ENCODE measurements at places on chromosomes 6 and 20.

DNA sequence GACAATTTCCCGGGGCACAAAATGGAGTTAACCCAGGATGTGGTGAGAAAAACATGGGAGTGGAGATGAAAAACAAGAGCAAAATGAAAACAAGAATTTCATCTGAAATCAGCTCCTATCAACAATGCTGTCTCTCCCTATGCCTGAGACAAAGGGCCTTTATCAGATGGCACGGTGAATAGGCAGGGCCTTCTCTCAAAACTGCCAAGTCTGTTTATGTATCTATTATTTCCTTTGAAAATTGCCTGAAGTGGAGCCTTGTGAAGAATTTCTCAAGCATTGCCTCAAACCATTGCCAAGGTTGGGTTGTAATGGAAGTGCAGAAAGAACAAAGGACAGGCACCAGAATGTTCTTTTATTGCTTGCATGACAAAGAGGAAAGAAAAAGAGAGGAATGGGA lies 74.7 kb downstream of the BTBD3 start:
- no peak for ATAC-seq

- no peak for ATAC-seq
These were observed 511.8 kb upstream of the ID4 start for GRCh38 chr6:19325335-19325789.

GRCh38 chr20:38919683-38920082 lies 6.5 kb upstream of the FAM83D start:
- no peak for ATAC-seq

GRCh38 chr6:151140767-151141166 lies 99.0 kb upstream of the AKAP12 start:
- no peak for ATAC-seq

DNA sequence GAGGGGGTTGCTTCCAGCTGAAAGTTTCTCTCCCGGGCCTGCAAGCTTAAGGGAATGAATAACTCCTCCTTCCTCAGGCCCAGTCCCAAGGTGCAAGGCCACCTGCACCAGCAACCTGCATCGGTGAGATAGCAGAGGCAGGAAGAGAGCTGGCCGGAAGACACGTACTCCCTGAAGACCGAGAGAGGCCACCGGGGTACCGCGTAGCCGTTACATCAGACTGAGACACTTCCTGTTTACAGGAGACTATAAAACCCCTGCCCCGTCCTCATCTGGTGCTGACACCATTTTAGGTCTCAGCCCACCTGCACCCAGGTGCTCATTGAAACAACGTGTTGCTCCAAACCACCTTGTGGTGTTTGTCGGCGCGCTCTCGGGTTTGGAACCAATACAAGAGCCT lies 60.5 kb upstream of the PRND start:
- ATAC-seq = no peak

DNA sequence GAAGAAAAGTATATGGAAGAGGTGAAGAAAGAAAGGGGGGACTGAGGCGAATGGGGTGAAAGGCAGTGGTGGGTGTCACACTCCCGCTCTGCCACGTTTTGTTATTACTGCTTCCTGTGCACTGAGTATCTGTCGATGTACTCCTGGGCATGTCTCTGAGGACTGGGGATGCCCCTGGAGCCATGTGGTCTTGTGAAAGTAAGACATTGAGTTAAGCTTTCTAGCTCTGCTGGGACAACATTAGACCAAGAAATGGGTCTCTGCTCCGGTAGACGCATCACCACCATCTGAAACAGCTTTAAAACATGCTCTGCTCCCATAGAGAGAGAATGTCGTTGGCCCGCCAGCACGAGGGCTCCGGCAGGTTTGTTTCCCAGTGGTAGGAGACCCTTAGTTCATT lies 40.0 kb downstream of the IRF4 start:
- no peak for ATAC-seq

DNA sequence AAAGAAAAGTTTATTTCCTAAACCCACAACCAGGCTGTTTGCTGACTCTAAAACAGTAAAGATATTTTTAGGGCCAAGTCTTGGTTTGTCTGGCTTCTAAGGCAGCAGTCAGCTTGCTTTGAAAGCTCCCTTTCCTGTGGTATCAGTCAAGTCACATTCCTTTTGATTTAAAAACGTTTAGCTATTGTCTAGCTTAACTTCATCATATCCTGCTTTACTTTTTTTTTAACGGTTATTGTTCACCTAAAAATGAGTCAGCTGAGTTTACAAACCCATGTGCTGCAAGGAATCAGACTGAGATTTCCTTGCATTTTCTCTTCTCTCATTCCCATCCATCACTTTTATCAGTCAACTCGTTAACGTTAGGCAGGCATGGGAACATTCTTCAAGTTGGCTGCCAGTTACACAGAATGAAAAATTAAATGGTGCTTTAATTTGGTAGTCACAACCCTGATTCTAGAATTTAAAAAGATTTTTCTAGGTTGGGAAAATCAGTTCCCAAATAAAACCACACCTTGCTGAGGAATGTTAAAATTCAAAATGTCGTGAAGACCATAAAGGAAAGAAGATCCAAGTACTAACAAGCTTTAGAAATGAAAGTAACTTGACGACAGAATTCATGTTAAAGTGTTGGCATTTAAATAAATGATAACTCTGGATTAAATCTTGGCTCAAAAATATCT lies 45.9 kb downstream of the ELOVL5 start:
- ATAC-seq = peak; percentile 27

GRCh38 chr6:148349466-148349865 lies 6.8 kb downstream of the SASH1 start:
- ATAC-seq = no peak

GRCh38 chr6:61977947-61978346 lies 308.1 kb downstream of the KHDRBS2 start:
- ATAC-seq = no peak

DNA sequence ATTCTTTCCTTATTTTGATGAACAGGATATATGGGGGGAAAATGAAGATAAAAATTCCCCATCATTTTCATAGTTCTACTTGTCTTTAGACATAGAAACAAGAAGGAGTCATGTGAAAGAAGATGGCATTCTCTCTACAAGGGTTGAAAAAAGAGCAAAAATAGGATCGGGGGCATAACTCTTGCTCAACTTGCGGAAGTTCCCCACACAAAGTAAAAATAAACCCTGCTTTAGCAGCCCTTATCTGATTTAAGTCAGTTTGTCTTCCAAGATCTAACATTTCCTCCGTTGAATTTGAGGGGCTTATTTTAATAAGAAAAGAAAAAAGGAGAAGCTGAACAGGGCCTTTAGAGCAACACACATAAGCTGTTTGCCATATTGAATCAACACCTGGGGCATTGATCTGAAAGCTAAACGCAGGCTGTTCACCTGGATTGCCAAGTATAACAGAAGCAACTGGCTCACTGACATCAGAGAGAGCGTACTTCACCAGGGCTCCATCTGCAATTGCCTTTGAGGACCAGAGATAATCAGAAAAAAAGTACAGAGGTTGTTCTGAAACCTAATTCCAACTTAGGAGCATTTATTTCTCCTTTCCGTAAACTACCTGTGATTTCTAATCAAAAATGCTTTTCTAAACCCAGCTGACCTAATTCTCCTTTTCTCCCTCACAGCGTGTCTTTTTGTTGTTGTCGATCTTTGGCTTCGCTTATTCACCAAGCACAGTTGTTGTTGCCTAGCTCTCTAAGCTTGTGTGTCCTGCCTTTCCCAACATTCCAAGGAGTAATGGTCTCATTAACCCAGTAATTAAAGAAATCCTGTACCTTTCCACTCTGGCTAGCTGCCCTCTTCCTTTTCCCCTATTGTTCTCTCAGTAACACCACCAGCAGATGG lies 568.0 kb downstream of the KIF16B start:
- ATAC-seq = no peak

DNA sequence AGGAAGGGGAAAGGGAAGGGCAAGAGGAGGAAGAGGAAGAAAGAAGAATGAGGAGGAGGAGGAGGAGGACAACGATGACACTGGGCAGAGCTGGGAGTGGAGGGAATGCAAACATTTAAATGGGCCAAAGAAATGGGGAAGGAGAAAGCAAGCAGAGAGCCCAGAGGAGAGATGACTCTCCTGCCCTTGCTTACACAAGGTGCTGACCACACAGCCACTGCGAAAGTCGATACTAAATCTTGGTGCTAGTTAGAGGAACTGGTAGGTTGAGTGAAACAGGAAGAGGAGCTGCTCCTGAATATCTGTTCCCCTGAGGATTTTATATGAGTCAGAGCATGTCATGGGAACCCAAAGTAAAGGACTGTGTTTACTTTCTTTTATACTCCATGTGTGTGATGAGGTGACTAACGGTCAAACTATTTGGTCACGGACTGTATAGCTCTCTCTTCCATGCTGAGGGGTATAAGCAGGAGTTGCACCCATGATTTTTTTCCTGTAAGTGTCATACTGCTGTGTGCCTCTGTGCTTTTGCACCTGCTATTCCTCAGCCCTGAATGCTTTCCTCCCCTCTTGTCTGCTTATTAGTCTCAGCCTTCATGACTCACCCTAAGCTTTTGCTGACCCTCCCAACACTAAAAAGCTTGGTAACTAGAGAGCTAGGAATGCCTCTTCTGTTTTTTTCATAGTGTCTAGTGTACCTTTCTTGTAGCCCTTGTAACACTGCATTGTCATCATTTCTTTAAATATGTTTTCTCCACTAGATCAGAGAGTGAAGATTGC lies 9.5 kb upstream of the PAQR8 start:
- peak; percentile 95 for ATAC-seq

- no peak for ATAC-seq
These were observed 1.5 kb upstream of the MSH5 start for GRCh38 chr6:31737991-31738979.

- ATAC-seq = no peak
These were observed 32.4 kb upstream of the ADTRP start for GRCh38 chr6:11810854-11811643.

- ATAC-seq = no peak
These were observed 278.0 kb downstream of the ESR1 start for GRCh38 chr6:152085451-152085921.

GRCh38 chr20:4787820-4788219 lies 66.1 kb downstream of the PRND start:
- ATAC-seq = no peak

- no peak for ATAC-seq
These were observed 611.9 kb upstream of the MAP3K7 start for GRCh38 chr6:91198588-91199255.

DNA sequence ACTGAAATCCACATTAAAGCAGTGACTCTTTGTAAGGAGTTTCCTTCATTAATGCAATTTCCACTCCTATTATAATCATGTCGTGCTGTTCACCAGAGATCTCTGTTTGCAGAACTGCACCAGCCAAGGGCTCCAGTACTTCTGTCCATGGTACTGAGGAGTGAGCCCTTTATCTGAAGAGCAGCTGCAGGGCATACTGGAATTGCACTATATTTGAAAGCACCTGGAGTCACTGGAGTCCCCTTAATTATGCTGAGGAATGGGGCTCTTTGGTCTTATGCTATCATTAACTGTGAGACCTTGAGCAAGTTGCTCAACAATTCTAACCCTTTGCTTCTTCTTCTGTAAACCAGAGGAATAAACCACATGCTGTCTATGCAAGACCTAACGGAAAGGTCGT lies 61.7 kb upstream of the NUP153 start:
- ATAC-seq = no peak

DNA sequence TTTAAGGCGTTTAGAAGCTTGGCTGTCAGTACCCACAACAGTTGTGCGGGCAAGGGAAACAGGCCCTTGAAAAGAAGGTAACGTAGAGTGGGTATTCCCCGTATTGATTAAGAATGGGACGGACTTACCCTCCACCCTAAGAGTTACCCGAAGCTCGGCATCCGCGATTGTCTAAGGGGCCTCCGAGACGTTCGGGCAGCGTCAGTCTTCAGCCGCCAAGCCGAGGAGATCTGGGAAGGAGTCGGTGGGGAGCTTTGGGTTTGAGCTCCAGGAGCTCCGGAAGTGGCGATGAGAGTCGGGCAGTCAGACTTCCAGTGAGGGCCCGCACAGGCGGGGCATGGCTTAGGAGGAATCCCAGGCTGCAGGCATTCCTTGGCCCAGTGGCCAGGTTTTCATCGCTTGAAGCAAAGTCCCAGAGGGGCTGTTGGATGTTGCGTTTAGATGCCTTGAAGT lies 748.2 kb upstream of the ADGRB3 start:
- ATAC-seq = no peak

DNA sequence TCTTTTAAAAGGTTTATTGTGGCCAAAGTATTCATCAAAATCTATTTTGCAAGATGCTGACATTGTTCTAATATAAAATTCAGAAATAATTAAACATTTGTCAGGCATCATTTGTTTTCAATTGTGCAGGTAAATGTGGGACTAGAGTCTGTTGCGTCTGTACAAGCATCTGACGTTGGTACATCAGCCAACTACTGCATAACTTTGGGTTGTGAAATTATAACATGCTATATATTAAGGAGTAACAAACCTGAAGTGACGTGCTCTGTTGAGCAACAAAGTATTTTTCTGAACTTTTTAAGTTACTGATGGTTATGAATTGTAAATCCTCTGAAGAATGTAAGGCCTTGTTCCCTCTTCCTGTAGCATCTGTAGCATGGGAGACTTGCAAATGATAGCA lies 66.0 kb downstream of the RNF182 start:
- no peak for ATAC-seq

DNA sequence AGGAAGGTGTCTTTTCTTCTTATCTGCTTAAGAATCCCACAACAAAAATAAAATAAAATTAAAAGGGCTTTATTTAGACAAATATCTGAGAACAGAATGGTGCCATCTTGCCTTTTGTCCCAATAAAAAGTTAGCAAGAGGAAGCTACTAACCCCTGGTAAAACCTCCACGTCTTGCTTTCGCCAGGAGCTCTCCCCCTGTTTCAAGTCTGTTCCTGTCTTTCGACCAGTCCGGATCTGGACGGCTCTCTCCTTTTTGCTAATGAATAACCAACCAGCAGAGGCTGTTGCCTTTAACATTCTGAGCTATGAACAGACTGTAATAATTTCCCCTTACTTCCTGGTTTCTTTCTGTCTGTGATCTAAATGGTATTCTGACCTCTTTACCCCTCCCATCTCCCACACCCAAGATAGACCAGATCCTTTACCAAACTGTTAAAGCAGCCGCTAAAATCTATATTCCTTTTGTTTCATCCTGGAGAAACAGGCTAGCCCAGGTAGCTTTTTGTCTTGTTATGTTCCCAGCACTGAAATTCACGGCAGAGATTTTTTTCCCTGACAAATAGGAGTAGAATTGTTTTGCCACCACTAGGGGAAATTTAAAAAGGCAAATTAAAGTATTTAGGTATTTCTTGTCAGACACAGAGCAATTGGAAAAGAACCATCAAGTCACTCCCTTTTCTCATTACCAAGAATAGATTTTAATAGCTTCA lies at the start of gene FRK:
Gene FRK (minus strand): TSS at position 320 of the 712 bp plus-strand sequence. CDS start 580 bp downstream, outside the sequence.
- ATAC-seq = no peak

GRCh38 chr6:158539413-158539812 lies 20.5 kb upstream of the TMEM181 start:
- ATAC-seq = no peak

- ATAC-seq = no peak
These were observed 168.9 kb upstream of the CENPW start for GRCh38 chr6:126170978-126171382.

DNA sequence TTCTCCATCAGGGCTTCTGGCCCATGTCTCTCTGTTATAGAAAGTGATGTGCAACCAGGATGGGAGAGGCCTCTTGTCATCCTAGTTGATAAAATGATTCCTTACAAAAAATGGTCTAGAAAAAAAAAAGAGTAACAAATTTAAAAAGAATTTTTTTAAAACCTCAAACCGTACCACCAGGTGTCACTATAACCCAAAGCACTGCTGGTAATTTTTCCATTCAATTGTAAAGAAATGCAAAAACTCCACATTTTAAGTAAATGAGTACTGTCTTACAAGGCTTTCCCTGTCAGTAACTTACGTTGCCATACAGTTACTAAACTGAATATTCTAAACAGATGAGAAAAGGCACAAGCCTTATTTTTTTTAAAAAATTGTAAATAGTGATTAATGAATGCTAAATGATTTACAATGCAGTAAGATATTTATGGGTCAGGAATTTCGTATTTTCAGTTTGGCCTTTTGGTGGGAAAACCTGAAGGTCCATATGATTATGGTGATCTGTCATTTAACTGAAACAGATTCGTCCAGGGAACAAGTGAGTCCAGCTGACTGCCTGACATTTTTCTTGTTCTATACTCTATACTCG lies 95.4 kb downstream of the OGFRL1 start:
- peak; percentile 47 for ATAC-seq
